ENCODE measurements at places on chromosomes 12 and 14.

- DNase-seq, result no peak
Measured at GRCh38 chr14:59986556-59987059, 66.7 kb downstream of the LRRC9 start.

DNA sequence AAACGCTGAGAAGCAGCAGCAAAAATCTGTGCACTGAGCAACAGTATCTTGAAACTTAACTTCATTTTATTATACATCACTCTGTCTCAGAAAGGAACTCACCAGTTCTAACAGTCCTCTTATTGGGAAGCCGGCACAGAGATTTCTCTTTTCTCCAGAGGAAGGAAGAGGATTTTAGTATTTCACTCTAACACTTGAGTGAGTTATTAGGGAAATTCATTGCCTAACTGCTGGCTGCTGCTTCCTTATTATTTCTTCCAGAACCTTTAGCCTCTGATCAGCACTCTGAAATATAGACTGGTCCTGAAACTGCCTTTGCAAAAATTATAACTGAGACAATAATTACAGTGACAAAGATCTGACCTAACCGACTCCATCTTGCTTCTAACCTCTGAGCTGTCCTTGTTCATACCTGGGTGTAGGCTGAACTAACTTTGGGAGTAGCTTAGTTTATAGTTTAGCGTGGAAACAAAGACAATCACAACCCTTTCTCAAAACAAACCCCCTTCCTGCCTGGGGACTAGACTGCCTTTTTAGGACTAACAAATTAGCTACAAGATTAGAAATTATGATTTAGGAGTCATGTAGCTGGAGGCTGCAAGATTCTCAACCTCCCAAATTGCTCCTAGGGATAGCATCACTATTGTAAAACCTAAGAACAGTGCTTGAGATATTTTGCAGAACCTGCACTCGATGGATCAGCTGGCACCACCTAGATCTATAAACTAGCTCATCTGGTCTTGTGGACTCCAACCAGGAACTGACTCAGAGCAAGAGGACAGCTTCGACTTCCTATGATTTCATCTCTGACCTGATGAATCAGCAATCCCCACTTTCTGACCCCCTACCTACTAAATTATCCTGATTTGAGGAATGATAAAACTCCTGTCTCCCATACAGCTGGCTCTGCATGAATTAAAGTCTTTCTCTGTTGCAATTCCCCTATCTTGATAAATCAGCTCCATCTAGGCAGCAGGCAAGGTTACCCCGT is 117.5 kb downstream of the DYRK2 start:
- peak; percentile 93 for DNase-seq

DNA sequence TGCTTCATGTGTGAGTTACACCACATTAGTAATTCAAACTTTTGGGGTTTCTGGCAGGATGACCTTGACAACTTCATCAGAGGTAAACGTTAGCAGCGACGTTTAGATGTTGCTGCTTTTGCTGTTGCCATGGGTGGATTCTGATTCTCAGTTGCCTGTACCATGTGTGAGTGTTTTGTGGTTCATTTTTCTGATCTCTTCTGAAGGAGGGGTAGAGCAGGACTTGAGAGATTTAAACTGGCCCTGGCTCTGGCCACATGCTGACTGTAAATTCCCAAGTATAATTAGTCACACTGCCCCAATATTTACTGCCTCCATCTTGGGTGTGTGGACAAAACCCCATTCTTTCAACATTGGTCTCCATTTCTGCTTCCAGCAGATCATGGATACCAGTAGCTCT is 110.4 kb downstream of the ETV6 start:
- no peak for DNase-seq

DNA sequence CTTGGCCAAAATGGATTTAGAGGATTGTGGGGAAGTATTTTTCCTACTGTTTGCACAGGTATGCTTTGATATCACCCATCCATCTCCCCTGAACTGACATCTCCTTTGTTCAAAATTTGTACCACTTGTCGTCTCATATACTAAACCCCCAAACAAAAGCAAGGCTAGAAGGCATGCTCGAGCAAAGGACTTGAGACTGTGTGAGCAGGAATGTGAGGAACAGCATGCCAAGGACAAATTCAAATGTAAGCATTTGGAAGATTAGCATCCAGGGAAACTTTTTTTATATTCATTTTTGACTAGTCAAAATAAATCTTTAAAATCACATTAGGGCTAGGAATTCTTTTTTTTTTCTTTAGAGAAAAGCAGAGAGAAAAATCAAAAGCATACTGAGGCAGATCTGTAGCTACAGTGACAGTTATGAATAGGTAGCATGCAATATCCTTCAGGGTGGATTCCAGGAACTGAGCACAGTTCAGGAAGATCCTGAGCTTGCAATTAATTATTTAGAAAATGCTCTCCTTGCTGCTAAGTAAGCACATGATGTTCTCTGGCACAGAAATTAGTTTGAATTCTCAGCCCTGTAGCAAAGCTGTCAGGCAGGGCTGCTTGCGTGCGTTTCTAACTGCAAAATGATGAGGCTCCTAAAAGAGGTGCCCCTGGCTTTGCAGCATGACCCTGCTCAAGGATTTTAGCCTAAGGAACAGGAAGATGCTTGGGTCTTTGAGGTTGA is 327.7 kb downstream of the LRIG3 start:
- peak; percentile 28 for DNase-seq

DNA sequence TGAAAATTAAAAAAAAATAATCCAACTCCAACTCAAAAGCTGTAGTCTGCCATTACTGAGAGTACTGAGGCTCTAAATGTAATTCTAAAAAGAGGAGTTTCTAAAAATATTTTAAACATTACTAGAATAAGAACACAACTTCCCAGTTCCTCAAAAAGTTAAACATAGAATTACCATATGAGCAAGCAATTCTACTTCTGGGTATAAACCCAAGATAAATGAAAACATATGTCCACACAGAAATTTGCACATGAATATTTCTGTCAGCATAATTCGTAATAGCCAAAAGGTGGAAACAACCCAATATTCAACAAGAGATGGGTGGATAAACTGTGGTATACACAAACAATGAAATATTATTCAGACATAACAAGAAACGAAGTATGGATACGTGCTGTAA is 15.0 kb upstream of the NR2C1 start:
- no peak for DNase-seq

- DNase-seq, result no peak
Measured at GRCh38 chr12:1873531-1874510, 44.6 kb downstream of the CACNA2D4 start.

DNA sequence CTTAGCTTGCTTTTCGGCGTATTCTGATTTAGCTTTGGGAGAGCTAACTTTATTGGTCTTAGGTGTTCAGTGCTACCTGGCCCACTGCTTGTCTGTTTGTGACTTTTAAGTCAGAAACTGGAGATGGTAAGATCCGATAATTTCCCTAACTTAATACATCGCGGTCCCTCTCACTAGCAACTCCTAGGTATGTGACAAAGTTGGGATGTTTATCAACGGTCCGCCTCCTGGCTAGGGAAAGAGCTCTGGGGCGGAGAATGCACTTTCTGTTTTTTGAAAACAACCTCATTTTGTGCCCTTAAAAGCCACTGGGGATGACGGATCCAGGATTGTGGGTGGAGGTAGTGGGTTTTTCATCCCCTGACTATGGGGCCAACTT is 1.2 kb downstream of the CDKN1B start:
- DNase-seq, result no peak

GRCh38 chr12:53223389-53224060 is 8.5 kb downstream of the RARG start:
- DNase-seq, result peak; percentile 40

DNA sequence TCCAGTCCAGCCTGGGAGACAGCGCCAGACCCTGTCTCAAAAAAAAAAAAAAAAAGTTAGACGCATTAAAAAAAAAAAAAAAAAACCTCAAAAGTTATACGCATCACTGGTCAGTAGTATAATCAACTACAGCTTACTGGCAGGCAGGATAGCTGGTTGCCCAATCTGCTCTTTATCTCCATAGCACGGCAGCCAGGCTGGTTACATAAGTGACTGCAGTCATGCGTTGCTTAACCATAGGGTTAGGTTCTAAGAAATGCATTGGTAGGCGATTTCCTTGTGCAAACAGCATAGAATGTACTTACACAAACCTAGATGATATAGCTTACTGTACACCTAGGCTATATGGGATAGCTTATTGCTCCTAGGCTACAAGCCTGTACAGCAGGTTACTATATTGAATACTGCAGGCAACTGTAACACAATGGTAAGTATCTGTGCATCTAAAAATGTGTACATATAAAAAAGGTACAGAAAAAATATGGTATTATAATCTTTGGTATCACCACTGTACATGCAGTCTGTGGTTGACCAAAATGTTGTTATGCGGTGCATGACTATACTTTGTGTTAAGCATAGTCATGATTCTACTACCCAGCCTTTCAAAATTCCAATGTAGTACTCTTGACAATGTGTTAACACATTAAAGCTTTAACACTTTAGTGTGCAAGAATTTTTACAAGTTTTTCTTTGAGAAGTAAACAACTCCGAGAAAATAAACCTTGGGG is 8.1 kb downstream of the L2HGDH start:
- DNase-seq, result no peak

- DNase-seq, result peak; percentile 68
Measured at GRCh38 chr12:53938326-53939140, at the start of gene HOXC13. TSS of gene HOXC13 (plus strand) at chr12:53938831. CDS start at chr12:53938907, 76 bp downstream.

DNA sequence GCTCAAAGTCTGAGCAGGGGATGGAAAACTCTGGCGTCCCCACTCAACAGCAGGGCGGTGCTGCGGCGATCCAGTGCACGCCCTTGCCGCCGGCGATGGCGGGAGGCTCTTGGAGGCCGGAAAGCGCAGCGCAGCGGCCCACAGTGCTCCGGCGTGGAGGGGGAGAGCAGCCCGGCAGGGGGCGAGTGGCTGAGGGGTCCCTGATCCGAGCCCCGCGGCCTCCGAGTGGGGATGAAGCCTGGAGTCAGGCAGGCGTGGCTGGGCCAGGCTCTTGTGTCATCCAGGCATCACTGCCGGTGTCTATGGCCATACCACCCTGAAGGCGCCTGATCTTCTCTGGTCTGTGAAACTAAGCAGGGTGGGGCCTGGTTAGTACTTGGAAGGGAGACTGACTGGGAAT is 183.1 kb downstream of the ALG10 start:
- DNase-seq, result no peak

DNA sequence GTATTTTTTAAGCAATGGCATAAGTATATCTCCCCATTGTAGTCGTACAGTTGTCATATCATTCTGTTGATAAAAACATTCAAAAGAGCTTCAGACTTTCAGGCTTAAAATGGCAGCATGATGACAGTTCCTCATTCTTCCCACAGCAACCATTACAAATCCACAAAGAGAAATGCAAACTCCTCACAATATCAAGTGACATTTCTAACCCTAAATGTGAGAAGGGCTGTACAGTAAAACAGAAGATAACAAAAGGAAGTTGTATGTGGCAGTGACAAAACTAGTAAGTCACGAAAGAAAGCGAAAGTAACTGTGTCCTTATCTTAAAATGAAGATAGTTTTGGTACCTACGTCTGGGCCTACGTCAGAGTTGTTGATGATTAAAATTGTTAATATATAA is 46.7 kb downstream of the GXYLT1 start:
- DNase-seq, result no peak

DNA sequence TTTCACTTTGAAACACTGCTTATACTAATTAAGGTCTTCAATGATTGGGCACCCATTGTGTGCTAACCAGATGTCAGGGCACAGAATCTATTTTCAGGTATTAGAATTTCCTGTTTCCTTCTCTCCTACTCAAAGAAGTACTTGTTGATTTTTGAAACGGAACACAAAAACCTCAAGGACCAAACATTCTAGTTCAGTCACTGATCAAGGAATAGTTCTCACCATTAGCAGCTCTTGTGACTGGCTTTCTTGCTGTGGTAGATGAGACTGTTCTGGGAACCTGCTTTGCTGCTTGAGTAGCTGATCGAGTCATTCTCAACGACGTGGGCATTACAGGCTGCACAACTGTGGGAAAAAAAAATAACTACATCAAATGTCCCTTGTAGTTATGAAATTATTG is 11.0 kb downstream of the DLGAP5 start:
- peak; percentile 44 for DNase-seq

DNA sequence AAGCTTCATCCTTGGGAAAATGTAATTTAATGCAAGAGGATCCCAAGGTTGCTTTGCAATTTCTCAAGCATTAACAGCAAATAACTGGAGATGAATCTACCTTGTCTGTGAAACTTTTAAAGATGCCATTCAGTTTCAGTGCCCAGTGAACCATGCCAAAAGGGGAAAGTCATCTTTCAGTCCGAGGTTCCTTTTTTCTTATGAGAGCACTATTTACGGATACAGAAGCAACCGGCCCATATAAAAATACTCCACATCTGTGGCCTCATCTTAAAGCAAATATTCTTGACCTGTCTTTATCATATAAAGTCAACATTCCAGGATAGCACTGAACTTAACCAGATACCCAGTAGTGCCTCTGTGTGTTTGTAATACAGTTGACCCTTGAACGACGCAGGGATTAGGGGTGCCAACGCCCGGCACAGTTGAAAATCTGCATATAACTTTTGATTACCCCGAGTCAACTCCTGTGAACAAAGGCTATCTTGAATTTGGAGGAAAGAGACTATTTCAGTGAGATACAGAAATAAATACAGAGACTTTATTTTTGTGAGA is 209.4 kb downstream of the PCNX1 start:
- no peak for DNase-seq

DNA sequence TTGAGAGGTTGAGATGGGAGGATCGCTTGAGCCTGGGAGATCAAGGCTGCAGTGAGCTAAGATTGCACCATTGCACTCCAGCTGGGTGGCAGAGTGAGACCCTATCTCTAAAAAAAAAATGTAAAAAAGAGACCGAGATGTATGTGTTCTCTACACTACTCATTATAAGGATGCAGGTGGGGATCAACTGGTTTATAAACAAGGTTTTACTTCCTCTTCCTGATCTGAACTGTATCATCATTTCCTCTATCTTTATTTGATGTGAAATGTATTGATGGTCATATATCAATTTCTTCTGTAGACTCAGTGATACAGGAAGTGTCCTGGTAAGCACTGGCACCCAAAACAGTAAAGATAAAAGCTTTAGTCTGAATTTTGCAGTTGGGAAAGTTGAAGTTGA is 20.1 kb upstream of the USP44 start:
- DNase-seq, result no peak

- DNase-seq, result no peak
Measured at GRCh38 chr14:101249676-101250036, 311.6 kb upstream of the DIO3 start.

DNA sequence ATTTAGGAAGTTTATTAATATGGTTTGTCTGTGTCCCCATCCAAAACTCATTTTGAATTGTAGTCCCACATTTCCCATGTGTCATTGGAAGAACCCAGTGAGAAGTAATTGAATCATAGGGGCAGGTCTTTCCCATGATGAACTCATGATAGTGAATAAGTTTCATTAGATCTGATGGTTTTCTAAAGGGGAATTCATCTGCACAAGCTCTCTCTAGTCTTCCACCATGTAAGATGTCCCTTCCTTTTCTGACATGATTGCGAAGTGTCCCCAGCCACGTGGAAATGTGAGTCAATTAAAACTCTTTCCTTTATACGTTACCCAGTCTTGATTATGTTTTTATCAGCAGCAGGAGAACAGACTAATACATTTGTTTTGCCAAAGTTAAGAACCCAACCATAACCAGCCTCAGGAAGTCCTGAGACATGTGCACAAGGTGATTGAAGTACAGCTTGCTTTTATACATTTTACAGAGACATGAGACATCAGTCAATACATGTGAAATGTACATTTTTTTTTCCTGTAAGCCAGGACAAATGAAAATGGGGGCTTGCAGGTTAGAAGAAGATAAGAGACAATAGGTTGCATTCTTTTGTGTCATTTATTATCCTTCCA is 1136.7 kb downstream of the TMEM121 start:
- no peak for DNase-seq
